ENCODE measurements at places on chromosomes 7 and 10.
A peak's percentile ranks its signal among the peaks of the same experiment; 100 is the strongest.

DNA sequence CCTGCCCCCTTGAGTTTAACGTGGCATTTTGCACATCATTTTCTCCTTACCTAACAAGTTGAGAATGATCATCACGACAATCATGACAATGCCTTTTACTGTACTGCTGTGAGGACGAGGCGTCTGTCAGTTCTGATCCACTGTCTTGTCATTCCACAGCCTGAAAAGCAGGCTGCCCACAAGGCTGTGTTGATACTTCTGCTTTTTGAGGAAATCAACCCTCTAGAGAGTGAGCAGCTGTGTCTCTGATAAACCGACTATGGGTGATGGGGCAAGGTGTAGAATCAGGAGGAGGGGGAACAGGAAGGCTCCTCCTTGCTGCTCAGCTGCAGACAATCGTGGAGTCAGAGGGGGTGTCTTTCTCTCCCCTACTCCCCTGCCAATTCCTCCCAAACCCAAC is 30.6 kb upstream of the C10orf120 start:
- no peak for DNase-seq
- no peaks in the 10 kb centered on the region for H3K27me3 ChIP-seq
- no peaks in the 10 kb centered on the region for H3K36me3 ChIP-seq
- H3K4me1 ChIP-seq: peaks cover 1% of the 10 kb centered on the region
- no peak overlapping the region for H3K4me3 ChIP-seq

DNA sequence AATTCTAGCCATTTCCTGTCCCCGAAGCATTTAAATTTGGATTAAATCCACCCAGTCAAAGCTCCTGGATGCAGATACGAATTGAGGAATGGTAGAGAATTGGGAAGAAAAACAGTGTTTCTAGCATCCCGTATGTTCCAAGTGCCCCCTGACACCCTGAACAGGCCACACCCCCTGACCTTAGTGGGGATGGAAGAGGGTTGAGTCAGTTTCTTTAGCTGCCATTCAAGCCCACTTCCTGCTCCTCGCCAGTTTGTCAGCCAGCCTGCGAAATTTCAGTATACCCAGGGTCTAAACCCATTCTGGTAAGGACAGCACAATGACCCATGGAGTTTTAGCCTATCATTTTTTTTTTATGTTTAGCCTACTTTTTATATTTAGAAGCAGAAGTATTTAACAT is 101.1 kb downstream of the PKD1L1 start:
- no peaks in the 10 kb centered on the region for H3K4me1 ChIP-seq
- H3K36me3 ChIP-seq: no peaks in the 10 kb centered on the region
- no peak overlapping the region for H3K27ac ChIP-seq
- H3K27me3 ChIP-seq: no peaks in the 10 kb centered on the region

DNA sequence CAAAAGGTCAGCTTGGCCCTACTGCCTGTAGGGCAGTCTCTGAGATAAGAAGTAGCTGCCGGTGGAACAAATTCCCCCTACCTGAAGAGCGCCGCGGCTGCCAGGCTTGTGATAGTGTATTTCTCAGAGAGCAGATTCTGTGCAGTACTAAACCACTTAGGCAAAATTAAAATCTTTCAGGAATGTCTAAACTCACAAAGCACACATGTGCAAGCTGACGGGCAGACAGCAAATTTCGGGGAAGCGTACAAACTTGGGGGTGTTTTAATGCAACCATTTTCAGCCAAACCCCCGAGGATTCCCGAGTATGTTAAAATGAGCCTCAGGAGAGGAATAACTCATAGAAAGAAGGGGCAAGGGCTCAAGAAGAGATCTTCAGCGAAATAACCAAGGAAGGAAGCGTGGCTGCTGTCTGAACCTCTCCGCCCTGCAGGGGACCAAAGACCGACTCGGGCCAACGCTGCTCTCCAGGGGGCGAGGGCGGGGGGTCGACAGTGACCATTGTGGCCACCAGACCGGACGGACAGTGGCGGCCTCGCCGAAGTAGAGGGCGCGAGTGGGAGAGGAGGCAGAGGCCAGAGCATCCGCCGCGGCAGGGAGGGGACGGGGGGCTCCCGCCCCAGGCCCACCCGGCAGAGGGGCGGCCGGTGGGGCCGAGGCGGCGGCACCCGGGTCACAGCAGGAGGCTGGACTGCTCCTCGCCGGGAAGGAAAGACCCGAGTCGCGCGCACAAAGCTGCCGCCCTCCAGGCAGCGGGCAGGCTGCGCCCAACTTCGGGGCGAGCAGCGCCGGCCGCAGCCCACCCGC is 819 bp downstream of the HYCC1 start:
- peaks cover 3% of the 10 kb centered on the region for H3K4me1 ChIP-seq
- DNase-seq: no peak
- peak overlapping the region; percentile 42 for H3K4me3 ChIP-seq
- no peaks in the 10 kb centered on the region for H3K27me3 ChIP-seq
- no peak overlapping the region for H3K27ac ChIP-seq

DNA sequence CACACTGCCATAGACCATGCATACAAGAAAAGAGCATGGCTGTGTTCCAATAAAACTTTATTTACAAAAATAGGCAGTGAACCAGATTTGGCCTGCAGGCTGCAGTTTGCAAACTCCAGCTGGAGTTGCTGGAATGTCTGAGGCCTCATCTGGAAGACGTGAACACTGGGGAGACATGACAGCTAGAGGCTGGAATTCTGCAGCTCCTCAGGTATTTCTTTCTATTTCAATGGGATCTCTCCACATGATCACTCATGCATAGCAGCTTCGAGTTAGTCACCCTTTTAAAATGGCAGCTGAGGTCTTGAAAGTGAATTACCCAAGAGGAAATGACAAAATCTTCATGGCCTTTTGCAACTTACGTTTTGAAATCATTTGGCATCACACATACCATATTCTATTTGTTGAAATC is 52.6 kb upstream of the BET1 start:
- H3K27ac ChIP-seq: no peak overlapping the region
- DNase-seq: no peak
- no peaks in the 10 kb centered on the region for H3K27me3 ChIP-seq
- H3K4me1 ChIP-seq: no peaks in the 10 kb centered on the region

DNA sequence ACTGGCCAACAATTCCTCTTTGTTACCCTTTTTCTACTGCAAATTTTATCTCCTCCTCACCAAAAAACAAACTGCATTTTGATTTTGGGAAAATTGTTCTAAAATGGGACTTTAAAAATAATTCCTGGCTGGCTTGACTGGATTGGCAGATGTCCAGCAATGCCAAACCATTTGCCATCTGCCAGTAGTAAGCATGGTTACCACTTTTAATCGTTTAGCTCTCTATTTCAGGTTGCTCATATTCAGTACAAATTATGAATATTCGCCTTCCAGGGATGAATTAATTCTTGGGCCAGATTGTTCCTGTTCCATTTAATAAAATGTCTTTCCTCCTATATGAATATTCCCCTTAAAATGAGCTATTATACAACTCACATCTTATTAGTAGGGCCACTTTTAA is 35.7 kb downstream of the SMNDC1 start:
- no peak overlapping the region for H3K27ac ChIP-seq
- H3K4me1 ChIP-seq: no peaks in the 10 kb centered on the region
- no peaks in the 10 kb centered on the region for H3K27me3 ChIP-seq
- H3K36me3 ChIP-seq: no peaks in the 10 kb centered on the region
